ENCODE measurements at places on chromosomes 11 and 22. TPM values are rescaled to one million over a fixed set of nuclear protein-coding genes. Genes with fewer than 3 reads are reported as not detected.

DNA sequence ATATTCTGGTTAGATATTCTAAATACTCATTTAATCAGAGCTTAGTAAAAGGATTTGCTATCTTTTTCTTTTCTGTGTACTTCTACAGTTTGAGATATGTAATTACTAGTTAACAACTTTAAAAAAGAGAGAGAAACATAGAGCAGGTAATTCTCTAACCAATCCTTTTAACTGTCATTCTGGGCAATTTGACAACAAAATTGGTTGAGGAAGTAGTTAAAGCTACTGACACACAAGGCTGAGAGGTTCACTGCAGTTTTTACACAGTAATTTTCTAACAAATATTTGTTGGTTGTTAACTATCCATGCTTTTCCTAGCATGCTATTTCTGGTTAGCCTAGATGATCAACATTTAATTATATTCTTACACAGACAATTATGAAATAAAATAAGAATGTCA lies 3.6 kb downstream of the SOX6 start:
- DNase-seq = no peak

DNA sequence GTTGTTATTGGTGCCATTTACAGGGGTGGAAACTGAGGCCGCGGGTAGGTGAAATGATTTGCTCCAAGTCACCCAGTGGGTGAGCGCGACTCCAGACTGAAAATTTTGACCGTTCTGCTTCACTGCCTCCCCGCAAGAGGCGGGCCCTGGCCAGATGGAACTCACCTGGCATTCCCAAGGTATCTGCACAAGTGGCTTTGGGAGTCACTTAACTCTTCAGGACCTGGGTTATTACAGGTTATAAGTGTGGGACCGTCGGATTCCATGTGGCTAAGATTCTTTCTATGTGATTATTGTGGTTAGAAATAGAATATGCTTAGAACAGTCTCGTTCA lies 598 bp downstream of the CABIN1 start:
- no peak for DNase-seq

DNA sequence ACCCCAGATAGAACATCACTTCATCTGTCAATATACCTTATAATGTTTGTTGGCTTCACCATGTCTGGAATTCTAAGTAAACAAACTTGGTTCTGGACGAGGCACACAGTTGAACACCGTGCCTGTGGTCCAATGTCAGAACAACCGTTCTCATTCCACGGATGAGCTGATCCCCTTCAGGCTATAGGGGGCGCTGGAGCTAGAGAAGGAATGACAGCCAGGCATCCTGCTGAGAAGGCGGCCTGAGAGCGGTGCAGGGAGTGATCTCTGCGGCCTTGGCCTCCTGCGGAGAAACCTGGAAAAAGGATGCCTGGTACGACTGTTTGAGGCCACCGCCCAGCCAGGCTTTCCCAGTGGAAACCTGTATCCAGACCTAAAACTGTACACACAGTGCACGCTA lies 48.7 kb downstream of the FDX1 start:
- no peak for DNase-seq

- DNase-seq = no peak
Measured at GRCh38 chr11:74025467-74026166, 16.7 kb upstream of the UCP3 start.

GRCh38 chr11:73939096-73939495 lies 11.7 kb upstream of the DNAJB13 start:
- no peak for DNase-seq

Gene CAPN5
- 11.3 TPM for total RNA-seq

DNA sequence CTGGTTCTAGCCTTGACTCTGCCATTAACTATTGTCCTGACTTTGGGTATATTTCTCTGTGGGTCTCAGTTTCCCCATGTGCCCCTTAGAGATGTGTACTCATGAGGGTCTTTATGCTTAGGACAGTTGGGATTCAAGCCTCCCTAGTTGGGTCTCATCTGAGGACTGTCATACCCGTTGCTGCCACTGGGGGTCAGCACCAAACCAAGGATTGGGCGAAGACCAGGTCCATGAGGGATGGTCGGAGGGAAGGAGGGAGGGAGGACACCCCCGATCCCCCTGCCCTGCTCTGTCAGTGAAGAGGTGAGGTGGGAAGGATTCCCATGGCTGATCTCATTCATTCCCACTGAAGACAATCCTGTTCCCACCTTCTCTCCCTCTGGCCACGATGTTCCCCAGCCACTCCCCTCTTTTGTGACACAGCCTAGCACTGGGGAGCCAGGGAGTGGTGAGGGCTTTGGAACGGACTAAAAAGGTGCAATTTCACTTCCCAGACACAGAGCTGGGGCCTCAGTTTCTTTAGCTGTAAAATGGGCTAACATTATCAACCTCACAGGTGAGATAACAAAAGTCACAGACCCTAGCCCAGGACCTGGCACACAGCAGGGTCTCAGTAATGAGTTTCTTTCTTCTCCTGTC lies 12.4 kb upstream of the KLHL35 start:
- peak; percentile 94 for DNase-seq

Gene RAB3IL1
- 14.1 TPM for total RNA-seq

DNA sequence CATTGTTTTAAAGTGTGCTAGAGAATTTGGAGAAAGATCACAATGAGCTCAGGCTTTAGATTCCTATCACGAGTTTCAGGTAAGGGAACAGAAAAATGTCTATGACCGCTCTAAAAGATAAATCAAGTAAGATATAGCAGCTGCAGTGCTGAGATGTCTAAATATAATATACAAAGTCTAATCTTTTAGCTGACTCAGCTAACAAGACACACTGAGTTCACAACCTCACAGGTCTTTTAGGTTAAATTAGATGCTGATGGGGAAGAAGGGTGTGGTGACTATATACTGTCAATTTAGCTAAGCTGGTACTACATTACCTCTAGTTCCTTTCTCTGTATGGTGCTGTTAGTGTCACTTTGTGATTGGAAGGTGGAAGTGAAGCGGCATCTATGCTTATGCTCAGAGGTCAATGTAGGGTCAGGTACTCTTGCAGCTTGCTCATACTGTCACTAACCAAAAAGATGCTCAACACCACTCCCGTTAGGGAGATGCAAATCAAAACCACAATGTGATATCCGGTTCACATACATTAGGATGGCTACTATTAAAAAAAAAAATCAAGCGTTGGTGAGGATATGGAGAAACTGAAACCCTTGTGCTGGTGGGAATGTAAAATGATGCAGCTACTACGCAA lies 283.5 kb downstream of the SWAP70 start:
- DNase-seq = no peak

GRCh38 chr11:69841859-69842698 lies 22.9 kb upstream of the FGF3 start:
- DNase-seq = no peak

DNA sequence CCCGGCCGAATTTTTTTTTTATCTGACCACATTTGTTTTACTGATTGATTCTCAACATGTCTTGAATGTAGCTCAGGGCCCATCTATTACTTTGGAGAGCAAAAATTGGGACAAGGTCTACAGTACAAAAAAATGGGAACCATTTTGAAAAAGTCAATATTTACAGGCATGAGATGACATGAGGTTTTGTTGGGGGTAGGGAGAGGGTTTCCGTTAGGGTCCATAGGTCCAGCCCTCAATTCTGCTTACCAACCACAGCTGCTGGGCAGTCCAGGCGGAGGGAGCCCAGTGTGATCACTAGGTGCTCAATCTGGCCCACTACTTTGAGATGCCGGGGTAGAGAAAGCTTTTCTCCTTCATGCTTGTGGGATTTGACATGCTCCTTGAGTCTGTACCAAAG lies 18.3 kb downstream of the NRIP3 start:
- no peak for DNase-seq

Gene CBX7
- 159 TPM for total RNA-seq

GRCh38 chr11:125649465-125650166 lies 24.7 kb downstream of the CHEK1 start:
- no peak for DNase-seq

- no peak for DNase-seq
Measured at GRCh38 chr11:117876341-117877119, at the start of gene FXYD6. Gene FXYD6, minus strand, starts transcription at chr11:117876658. Its CDS starts 33,882 bp downstream, at chr11:117842776.

Gene OR8D1
- not detected for total RNA-seq

DNA sequence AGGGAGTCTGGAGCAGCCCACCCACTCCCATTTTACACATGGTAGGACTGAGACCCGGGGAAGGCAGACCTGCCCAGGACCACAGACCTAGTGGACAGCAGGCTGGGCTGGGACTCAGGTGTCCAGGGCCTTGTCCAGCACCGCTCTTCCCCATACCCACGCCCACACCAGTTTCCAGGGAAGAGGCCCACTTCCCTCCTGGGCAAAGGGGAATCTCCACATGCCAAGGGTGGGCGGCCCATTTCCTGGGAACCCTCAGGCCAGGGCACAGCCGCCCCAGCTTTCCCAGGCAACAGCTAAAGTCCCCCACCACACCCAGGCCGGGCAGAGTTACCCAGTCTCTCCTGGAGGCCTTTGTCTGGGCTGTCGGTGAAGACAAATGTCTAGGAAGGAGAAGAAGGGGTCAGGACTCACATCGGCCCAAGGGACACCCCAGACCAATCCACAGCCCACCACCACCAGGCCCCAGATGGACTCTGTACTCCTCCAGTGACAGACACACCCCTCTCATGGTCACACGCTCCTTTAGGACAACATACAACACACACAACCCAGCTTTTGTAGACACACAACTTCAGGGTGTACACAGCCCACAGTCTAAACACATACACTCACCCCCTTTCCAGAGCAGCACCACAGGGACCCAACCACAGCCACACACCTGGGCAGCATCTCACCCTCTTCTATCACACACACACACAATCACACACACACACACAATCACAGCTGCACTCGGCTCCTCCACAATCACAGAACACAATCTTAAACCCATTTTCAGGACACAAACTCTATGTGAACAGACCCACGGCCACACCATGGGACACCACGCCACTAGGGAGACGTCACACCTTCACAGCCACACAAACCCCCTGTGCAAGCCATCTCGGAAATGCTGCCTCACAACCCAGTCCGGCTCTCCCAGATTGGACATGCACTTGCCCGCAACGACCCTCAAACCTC lies 5.5 kb downstream of the MFNG start:
- no peak for DNase-seq

- no peak for DNase-seq
Measured at GRCh38 chr11:71452199-71453036, 585 bp upstream of the NADSYN1 start.
